ENCODE measurements at places on chromosomes 3 and 15. TPM values are rescaled to one million over a fixed set of nuclear protein-coding genes. Genes with fewer than 3 reads are reported as not detected.

The SPINT1 gene
- total RNA-seq = 14.4 TPM

The ENTPD3 gene
- total RNA-seq = not detected

The DOCK3 gene
- total RNA-seq = 0.30 TPM

The SGO1 gene
- total RNA-seq = 6.7 TPM

The C2CD4A gene
- total RNA-seq = not detected

The CNTN4 gene
- not detected for total RNA-seq

The HACD3 gene
- 18.8 TPM for total RNA-seq

The CA12 gene
- total RNA-seq = not detected

The SLC12A1 gene
- total RNA-seq = not detected

The ACAN gene
- not detected for total RNA-seq

The SLC9C1 gene
- total RNA-seq = 0.49 TPM

The H1-8 gene
- not detected for total RNA-seq

The ARPIN gene
- not detected for total RNA-seq

The SPINK8 gene
- total RNA-seq = not detected

The CCR9 gene
- 0.76 TPM for total RNA-seq

The NCBP2 gene
- 93.4 TPM for total RNA-seq

The IGDCC3 gene
- total RNA-seq = not detected

The PDIA3 gene
- total RNA-seq = 82.5 TPM

The ARHGAP31 gene
- 8.3 TPM for total RNA-seq

The DUOXA1 gene
- 0.74 TPM for total RNA-seq

The ABHD14A gene
- 14.0 TPM for total RNA-seq

The RAD51 gene
- 1.9 TPM for total RNA-seq

The CCR8 gene
- not detected for total RNA-seq

Data from B cell (primary cell).